ENCODE measurements at places on chromosomes 2 and 18. TPM values are rescaled to one million over a fixed set of nuclear protein-coding genes. Genes with fewer than 3 reads are reported as not detected.

- DNase-seq: no peak
Observed at GRCh38 chr18:22829781-22830180, 103.3 kb upstream of the RBBP8 start.

DNA sequence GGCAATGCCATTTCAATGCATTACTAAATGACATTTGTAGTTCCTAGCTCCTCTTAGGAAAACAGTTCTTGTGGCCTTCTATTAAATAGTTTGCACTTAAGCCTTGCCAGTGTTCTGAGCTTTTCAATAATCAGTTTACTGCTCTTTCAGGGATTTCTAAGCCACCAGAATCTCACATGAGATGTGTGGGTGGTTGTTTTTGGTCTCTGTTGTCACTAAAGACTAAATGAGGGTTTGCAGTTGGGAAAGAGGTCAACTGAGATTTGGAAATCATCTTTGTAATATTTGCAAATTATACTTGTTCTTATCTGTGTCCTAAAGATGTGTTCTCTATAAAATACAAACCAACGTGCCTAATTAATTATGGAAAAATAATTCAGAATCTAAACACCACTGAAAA is 45.3 kb downstream of the HADHB start:
- no peak for DNase-seq

GRCh38 chr2:8479298-8479697 is 202.6 kb upstream of the ID2 start:
- no peak for DNase-seq

DNA sequence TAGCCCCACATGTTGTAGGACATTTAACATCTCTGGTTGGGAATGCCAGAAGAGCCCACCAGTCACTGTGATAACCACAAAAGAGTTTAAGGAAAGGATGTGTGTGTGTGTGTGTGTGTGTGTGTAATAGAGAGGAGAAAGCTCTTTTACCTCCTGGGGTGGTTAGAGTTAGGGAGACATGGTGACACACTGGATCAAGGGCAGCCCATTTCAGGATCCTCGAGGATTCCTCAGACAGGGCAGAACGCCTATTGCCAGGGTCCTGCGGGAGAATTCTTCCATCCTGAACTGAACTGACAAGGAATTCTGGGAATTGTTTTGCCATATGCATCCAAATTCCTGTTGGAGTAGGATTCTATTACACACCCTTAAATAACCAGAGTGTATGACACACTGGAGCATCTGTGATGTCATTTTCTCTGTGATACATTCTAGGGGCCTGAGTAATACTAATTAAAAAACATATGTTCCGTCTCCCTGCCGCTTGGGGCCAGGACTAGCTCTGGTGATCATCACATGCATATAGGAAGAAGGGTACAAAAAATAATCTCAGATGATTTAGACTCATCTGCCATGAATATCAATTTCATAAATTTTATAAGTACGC is 156.4 kb upstream of the MMADHC start:
- DNase-seq: no peak

The CYB5A gene
- 51.3 TPM for total RNA-seq

The SLC4A5 gene
- 1.2 TPM for total RNA-seq

DNA sequence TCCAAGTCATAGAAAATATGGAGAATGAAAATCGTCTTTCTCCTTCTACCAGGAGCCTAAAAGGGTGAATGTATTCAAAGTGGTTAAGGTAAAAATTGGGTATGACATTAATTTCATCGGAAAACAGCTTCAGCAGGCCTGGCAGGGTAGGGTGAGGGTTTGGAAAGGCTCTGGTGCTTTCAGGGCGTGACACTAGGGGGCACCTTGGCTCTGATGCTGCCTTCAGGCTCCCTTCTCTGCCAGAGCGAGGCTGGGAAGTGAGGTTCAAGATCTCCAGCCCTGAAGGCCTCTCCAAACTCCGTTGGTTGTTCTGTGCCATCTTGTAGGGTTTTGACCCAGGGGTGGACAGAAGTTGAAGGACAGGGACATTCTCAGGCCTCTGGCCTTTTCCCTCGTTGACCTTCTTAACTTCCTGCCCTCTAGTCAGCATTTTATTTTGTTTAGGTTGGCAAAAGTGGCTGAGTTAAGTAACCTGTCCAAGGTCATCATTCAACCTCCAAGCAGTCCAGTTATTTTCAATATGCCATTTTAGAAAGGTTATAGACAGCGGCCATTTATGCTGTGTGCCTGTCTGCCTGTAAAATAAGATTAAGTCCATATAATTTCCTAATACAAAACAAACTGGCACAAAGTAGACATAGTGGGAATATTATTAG is 40.3 kb downstream of the EML6 start:
- DNase-seq: no peak

DNA sequence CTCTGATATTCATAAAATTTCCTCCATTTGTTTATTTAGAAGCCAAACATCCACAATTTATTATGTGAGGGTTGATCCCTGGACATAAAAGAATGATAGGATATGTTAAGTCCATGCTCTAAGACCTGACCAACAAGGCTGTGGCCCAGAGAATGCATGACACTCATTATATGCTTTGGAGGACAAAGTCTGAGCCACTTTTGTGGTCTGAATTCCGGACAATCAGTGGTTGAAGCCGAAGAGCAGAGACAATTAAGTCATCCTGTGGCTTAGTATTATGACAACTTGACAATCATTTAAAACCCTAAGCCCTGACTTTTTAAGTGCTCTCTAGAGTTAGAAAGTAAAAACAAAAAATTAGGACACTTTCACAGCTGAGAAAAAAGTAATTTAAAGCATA is 483.3 kb downstream of the PLCL1 start:
- DNase-seq: no peak

DNA sequence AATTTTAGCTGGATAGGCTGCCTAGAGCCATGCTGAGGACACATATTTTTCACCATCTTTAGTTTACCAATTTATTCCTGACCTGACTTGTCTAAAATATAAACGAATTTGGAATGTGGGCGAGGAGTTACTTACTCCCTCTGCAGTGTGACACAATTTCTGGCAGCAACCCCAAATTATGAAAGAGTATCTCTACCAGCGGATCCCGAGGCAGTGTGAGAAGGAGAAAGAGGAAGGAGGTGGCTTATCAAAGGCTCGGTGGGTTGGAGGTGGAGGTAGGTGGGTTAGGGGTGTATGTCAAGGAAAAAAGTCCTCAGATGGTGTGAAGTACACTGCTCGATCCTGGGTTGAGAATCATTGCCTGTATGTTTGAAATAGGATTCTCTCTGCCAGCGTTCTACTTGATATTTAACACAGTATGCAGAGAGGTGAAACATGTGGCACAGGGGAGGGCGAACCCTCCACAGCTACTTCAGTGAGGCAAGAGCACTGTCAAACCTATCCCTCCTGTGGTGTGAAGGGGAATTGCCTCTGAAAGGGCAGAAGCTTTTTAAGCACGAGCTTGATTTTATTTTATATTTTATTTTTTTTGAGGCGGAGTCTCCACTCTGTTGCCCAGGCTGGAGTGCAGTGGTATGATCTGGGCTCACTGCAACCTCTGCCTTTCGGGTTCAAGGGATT is 76.0 kb downstream of the RFTN2 start:
- no peak for DNase-seq

The TRPM8 gene
- 3.9 TPM for total RNA-seq

DNA sequence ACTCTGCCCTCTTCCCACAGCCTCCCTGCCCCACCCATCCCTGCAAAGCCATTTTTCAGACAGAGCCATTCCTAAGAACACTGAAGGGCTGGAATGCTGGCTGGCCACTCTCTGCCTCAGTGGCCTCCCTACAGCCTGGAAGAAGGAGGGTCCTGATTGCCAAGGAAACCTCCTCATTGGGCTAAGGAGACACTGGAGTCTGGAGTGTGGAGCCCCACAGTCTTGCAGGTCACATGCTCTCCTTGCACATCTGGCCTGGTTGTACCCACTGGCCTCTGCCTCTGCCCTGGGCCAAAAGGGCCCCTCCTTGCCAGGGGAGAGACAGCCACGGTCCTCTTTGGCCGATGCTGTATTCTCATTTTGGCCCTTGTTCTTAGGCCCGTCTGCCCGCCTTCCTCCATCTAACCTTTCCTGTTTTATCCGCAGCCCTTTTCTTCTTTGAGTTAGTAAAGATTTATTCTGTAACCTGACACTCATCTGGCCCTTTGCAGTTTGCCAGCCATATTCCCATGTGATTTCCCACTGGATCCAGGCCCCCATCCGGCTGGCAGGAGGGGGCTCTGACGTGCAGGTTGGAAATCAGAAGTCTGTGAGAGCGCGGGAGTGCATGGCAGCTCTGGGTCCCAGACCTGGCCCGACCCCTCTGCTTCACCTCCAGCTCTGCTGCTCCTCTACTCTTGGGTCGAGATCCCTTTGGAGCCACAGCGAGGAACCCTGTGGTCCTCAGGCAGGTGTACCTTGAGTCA is 11.0 kb upstream of the CATIP start:
- DNase-seq: no peak

Measured in Panc1 (cell line).